ENCODE measurements at places on chromosomes 3 and 15.

DNA sequence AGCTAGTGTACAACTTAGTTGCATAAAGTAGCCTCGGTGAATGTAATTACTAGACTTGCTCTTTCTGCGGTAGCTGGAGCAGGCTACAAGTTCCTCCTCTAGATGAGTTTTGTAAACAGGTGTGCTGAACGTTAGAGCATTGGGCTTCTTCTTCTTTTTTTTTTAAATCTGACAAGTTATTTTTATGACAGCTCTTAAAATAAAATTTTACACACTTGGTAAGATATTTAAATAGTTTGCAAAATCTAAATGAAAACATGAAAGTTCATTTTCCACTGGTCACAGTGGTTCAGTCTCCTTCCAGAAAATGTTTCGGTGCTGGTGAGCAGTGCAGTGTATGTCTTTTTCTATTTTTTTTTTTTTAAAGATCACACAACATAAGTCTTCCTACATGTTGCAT is 3.0 kb downstream of the CCR9 start:
- DNase-seq: no peak
- H3K36me3 ChIP-seq: no peaks in the 10 kb centered on the region
- H3K27ac ChIP-seq: no peak overlapping the region

- no peaks in the 10 kb centered on the region for H3K4me1 ChIP-seq
- H3K27me3 ChIP-seq: no peaks in the 10 kb centered on the region
- peak; percentile 68 for DNase-seq
- H3K36me3 ChIP-seq: no peaks in the 10 kb centered on the region
- no peak overlapping the region for H3K4me3 ChIP-seq
- H3K27ac ChIP-seq: no peak overlapping the region
Observed at GRCh38 chr3:149512073-149512782, 37.7 kb downstream of the TM4SF4 start.

- no peaks in the 10 kb centered on the region for H3K4me1 ChIP-seq
- H3K4me3 ChIP-seq: no peak overlapping the region
- no peaks in the 10 kb centered on the region for H3K36me3 ChIP-seq
- no peaks in the 10 kb centered on the region for H3K27me3 ChIP-seq
- no peak for DNase-seq
Observed at GRCh38 chr3:98182196-98182595, 15.7 kb downstream of the OR5H15 start.

- no peaks in the 10 kb centered on the region for H3K4me1 ChIP-seq
- H3K27me3 ChIP-seq: no peaks in the 10 kb centered on the region
- H3K27ac ChIP-seq: no peak overlapping the region
- DNase-seq: no peak
- no peak overlapping the region for H3K4me3 ChIP-seq
Observed at GRCh38 chr3:43347774-43348173, 61.4 kb downstream of the SNRK start.

DNA sequence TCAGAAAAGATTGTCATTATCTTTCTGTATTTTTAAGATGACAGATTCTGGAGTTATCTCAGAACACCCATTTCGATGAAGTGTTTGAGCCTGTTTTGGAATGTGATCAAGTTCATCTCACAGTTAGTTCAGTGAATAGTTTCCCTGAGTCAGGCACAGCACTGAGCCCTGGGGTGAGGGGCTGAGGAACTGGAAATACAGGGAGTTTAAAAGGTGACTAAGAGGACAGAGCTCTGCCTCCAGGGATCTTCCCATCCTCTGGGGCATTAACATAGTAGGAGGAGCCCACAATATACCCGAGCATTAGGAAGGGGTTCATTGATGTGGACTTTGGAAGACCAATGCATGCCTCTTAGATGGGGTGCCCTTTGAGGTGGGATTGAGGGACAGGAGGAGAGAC is 355.1 kb downstream of the CLSTN2 start:
- H3K4me1 ChIP-seq: no peaks in the 10 kb centered on the region
- no peak overlapping the region for H3K27ac ChIP-seq
- H3K4me3 ChIP-seq: no peak overlapping the region
- no peak for DNase-seq
- no peaks in the 10 kb centered on the region for H3K27me3 ChIP-seq
- no peaks in the 10 kb centered on the region for H3K36me3 ChIP-seq

DNA sequence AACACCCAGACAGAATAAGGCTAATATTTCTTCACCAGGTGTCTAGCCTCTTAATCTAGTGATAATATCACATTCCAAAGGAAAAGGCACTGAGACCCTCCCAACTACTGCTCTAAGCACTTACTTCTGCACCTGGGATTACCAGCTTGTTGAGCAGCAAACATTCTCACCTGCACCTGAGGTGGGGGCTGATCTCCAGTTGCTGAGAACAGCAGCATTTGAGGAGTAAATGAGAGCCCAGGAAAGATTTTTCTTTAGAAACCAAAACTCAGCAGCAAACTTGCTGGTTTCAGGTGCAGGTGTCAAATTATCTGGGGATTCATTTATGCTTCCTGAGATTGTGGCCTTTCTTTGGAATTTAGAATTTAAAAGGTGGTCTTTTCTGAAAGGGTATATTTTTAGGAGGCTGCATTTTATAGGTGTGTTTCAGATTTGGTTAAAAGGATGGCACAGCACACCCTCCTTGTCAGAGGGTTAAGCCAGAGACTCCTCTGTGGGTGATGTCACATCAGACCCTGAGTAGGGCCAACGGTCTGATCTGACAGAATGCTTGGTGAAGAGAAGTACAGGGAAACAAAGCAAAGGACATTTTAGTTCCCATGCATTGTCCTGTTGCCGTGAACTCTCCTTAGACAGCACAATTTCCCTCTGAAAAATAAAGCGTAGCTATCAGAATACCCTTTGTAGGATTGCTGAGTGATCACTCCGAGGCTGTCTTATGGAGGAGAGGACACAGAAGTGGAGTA is 411.0 kb upstream of the ATP11B start:
- no peaks in the 10 kb centered on the region for H3K36me3 ChIP-seq
- H3K4me1 ChIP-seq: no peaks in the 10 kb centered on the region
- H3K4me3 ChIP-seq: no peak overlapping the region
- H3K27ac ChIP-seq: no peak overlapping the region
- no peak for DNase-seq
- H3K27me3 ChIP-seq: no peaks in the 10 kb centered on the region

DNA sequence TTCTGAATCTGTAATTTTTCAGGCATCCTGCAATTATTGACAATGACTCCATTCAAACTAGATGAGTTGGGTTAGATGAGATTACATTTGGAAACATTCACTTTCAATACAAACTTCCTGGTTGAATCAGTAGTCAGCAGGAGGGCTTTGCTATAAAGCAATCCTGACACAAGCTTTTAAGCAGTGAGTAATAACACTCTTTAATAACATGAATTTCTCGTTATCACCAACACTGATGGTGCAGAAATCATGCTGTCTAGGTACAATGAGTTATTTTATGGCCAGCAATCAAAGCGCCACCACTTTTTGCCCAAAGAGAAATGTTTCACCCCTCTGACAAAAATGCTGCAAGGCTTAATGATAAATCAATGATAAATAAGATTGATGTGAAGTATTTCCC is 474.8 kb upstream of the CNTN4 start:
- H3K27ac ChIP-seq: no peak overlapping the region
- no peak overlapping the region for H3K4me3 ChIP-seq
- no peaks in the 10 kb centered on the region for H3K36me3 ChIP-seq
- H3K27me3 ChIP-seq: no peaks in the 10 kb centered on the region
- H3K4me1 ChIP-seq: no peaks in the 10 kb centered on the region

Data from prostate gland (tissue), 2 donors.